Stimulated activated CD8-positive, alpha-beta memory T cell treated with anti-CD3 and anti-CD28 coated beads, Interleukin-7, amount 100 ng/mL, for 4 hours (primary cell): ENCODE measurements at places on chromosomes 1 and 21.

- DNase-seq = no peak
These were observed 486.9 kb upstream of the USP24 start for GRCh38 chr1:55702064-55702463.

GRCh38 chr1:14083706-14084105 is 383.7 kb downstream of the PRDM2 start:
- DNase-seq = no peak

- no peak for DNase-seq
These were observed 3.9 kb downstream of the PRXL2B start for GRCh38 chr1:2590233-2591141.

GRCh38 chr1:209190591-209191261 is 392.8 kb upstream of the CAMK1G start:
- DNase-seq = no peak

- no peak for DNase-seq
These were observed 11.5 kb upstream of the KCNAB2 start for GRCh38 chr1:6033986-6034749.

DNA sequence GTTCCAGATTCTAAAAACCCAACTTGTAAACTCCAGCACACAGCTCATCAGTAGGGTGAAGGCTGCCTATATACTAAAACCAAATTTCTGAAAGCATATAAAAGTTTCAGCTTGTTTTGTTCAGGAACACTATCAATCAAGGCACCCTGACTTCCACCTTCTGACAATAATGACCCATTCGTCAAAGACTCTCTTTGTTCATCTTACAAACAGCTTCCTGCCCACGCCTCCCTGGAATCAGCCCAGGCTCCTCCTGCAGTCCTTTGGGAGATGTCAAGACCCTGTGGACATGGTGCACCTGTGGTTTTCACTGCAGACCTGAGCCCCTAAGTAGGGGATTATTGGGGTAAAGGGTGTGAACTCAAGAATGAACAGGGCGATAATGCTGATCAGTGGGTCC is 178.9 kb upstream of the CAMK1G start:
- no peak for DNase-seq

DNA sequence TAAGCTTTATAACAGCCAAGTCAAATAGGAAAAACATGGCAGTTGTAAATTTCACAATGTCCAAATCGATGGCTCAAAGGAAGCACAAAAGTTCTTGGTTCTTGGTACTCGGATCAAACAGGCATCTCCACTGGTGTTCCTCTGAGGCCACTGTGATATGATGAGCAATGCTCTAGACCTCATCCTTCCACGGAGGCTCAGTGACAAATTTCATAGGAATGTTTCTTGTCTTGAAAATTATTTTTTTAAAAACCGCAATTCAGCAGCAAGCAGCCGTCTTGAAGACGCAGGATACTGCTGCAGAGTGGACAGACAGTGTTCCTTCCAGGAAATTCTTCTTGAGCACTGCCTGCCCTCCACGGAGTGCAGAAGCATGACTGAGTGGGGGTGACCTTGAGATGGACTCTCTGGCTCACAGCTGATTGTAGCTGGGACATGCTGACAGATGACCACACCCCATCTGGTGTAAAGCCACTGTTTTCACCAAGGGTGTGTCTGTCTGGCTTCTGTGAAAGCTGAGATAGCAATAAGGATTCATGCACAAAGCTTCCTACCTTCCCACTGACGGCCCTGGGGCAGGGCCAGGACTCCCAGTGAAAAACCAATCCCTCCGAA is 61.9 kb downstream of the TIAM1 start:
- no peak for DNase-seq

DNA sequence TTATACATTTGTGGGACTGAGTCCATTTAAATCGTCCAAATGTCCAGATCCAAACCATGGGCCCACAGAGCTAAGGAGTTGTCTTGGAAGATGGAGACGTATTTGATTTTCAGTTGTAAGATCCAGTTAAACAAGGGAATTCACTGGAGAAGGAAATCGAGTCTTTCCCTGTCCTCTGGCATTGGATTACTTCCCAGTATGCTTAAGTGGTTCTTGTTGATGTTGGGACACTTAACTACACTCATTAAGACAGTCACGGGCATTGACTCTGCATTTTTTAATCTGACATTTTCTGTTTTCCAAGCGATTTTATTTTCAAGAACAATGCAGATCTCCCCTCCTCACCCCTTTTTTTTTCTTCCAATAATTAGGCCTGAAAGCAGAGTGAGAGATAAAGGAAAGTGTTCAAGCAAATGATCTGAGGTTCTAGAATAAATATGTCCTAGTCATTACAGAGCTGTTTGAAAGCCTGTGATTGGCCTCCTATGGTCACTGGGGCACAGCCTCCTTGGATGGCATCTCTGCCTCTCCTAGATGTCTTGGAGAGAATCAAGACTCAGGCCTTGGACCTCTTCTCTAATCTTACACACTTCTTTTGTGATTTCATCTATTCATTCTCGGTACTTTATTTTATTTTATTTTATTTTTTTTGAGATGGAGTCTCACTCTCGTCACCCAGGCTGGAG is 48.9 kb downstream of the CD247 start:
- DNase-seq = no peak

- no peak for DNase-seq
These were observed 81.2 kb upstream of the C1orf174 start for GRCh38 chr1:3981261-3981660.

DNA sequence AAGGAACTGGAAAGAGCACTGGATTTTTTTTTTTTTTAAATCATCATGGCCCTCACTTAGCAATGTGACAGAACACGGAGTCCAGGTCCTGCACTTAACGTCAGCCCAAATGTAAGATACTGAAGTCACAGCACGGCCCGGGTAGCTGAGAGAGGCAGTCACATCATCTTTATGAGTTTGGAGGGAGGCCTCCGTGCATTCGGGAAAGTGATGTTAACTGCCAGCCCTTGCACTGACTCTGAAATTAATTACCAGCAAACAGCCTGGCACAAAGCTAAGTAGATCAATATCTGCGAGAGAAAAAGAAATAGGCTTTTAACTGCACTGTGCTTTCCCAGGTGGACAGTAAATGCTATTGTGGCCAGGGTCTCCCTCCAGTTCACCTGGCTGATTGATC is 109.5 kb upstream of the ADAR start:
- DNase-seq = no peak

DNA sequence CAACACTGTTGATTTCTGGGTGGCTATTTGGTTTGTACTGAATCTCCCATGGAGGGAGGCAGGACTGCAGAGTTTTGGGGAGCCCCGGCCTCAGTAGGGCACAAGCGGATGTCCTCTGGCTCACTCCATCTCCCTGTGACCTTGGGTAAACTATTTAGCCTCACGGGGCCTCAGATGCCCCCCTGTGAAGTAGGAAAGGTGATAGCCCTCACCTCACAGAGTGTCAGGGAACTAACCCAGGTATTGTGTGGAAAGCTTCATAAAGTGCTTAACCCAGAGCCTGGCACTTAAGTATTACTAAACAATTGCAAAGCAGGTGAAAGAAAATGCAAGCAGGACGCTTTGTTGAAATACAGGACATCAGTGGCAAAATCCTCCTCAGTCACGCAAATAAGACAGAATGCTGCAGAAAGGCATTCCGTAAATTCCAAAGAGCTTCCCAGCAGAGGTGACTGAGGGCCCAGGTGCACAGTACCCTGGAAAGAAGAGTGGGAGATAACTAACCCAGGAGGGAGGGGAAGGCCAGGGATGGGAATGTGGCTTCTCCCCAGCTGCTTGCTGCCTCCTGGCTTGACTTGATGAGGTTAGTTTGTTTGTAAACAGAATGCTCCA is 436.3 kb downstream of the PRDM2 start:
- DNase-seq = no peak

DNA sequence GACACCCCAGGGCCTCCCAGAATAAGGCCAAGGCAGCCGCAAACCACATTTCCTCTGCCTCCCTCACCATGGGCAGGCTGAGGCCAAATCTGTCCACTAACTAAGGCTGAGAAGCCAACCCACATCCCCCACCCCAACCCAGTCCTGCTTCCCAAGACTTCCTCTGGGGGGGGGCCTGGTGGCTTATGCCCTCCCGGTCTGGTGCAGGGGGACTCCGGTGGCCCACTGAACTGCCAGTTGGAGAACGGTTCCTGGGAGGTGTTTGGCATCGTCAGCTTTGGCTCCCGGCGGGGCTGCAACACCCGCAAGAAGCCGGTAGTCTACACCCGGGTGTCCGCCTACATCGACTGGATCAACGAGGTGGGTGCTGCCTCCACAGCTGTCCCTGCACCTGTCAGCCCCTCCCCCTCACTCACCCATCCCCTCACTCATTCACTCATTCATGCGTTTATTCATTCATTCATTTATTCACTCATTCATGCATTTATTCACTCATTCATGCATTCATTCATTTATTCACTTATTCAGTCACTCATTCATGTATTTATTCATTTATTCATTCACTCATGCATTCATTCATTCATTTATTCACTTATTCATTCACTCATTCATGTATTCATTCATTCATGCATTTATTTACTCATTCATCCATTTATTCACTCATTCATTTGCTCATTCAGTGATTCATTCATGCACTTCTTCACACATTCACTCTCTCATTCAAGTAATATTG is 7.3 kb downstream of the CTRC start:
- no peak for DNase-seq

- no peak for DNase-seq
These were observed 229.6 kb downstream of the HHAT start for GRCh38 chr1:210558302-210558701.

GRCh38 chr1:96837057-96837780 is 115.6 kb downstream of the PTBP2 start:
- DNase-seq = no peak

DNA sequence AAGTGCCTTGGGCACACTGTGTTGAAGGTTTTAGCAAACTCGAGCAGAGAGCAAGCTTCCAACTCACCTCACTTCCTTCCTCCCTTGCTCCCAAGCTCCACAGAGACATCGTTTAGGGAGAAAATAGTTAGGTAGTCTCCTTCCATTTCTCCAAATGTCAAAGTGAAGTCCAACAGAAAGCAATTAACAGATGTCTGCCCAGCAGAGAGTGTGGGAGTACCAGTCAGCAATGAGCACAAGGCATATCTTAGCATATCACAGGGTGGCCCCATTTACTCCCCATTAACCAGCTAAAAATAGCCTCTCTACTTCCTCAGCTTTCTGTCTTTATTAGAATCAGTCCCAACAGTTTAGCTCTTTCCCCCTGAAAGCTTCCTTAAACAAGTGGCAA is 334.2 kb upstream of the CAMK1G start:
- DNase-seq = no peak

DNA sequence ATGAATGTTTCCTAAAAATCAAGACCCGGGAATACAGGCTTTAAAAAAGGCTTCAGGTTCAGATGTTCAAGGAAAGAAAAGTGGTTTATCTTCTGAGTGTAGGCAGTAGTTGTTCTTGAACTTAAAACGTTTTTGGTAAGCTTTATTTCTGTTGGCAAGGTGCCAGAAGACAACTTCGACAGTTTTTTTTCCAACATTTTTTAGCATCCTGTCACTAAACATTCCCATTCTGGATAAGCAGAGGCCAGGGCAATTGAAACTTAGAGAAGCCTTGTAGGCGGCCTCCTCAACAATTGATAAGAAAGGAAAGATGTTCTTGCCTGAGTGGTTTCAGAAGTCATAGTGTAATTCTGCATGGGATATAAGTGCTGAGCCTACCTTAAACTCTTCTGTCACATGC is 66.7 kb downstream of the PATJ start:
- DNase-seq = no peak

GRCh38 chr1:42034426-42034825 is 115.7 kb upstream of the HIVEP3 start:
- no peak for DNase-seq

- no peak for DNase-seq
These were observed 51.2 kb upstream of the NFASC start for GRCh38 chr1:204819495-204819894.

DNA sequence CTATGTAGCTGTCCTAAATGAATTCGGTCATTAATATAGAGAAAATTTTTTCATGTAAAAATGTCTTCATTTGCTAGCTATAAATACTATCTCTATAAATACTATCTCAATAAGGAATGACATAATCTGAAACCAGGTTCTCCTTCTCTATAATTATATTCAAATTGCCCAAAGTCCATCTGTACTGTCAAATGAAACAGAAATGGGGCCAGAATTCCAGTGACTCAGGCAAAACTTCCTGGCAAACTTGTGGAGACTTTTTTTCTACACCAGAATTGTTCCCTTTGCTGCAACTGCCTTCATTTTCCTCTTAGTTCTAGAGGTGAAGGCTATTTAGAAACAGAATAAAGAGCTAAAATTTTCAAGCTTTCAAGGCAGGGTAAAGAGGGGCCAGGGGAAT is 152.5 kb downstream of the KCNH1 start:
- DNase-seq = no peak

DNA sequence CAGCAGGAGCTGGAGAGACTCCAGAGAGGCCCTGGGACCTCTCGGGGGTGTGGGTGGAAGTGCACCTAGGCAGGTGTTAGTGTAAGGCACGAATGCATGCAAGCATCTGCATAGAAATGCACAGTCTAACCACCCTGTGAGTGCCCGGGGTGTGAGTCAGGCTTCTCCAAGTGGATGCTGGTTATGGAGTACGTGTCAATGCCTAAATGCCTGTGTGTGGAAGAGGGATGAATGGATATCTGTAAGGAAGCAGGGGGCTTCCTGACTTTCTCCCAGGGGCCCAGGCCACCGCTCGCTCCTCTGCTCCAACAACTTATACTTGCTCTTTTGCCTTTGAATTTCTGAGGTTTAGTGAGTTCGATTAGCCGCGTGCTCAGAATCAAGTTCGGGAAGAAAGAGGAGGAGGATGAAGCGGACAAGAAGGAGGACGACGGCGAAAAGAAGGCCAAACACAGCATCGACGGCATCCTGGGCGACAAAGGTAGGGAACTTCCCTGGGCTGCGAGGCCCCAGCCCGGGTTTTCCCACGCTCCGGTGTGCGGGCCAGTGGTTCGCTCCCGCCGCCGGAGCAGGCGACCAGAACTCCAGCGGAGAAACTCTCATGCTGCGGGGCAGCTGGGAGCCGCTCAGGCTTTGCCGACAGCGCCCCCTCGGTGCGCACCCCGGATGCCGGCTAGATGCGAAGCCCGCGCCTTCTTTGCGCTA is 5.4 kb downstream of the PAX7 start:
- no peak for DNase-seq

DNA sequence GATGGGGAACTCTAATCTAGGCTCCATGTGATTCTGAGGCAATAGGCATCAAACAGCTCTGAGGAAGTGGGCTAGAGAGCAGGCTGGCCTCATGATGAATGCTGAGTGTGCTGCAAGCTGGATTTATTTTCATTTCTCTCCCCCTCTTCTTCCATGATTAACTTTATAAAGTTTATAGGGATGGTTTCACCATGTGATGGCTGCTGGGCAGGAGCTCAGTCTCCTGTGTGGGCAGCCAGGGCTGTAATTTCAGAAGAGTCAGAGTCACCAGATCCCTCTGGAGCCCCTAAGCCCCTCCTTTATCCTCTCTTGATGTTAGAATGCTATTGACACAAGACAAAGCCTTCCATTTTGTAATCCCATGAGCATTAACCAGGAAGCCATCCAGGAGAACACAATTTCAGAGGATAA is 143.6 kb downstream of the CNIH3 start:
- DNase-seq = no peak

DNA sequence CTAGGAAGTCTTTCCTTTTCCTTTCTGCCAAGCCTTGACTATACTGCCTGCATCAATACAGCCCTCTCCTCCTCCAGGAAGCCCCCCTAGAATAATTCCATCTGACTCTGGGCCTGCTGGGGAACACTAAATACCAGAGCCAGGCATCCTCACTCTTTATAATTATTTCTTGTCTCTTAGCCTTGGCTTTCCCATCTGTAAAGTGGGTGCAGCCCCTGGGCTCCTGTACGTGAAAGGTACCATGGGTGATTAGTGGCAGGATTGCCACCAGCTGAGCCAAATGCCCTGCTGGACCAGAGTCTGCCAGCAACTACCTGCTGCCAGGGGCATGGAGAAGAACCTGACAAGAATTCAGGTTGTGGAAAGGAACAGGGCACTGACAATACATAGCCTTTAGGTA is 58.7 kb downstream of the LGR6 start:
- DNase-seq = no peak
